ENCODE measurements at places on chromosomes 1 and 21.

- DNase-seq: no peak
These were observed 104.6 kb downstream of the TLR5 start for GRCh38 chr1:223038288-223039006.

- DNase-seq: no peak
These were observed 1.2 kb downstream of the GAS5 start for GRCh38 chr1:173866413-173867115.

DNA sequence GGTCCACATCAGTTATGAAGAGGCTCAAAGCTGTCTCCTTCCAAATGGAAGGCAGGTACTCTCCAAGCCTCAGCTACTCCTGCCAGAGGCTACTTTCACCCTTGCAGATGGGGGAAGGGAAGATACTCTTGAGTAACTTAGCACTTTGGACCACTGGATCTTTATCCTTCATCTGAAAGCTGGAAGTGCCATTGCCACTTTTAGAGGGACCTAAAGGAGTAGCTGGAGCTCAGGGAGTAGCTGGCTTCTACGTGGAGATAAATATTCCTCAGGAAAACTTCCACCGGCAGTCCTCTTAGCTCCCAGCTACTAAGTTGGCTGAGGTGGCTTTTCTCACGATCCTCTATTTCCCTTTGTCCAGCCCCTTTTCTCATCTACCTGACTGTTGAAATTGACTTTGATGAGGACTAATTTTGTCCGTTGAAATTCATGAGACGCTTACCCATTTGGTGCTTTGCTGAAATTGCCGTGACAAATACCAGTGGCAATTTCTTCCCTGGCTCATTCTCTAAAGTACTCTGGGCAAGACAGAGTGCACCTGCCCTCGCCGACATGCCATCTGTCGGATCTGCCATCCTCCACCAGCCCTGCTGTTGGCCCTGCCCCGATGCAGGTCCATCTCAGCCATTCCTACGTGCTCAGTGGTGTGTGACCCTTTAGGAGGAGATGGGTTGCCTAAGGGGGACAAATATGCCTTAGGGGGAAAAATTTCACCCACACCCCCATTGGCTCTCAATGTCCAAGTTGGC lies 13.6 kb downstream of the IGSF21 start:
- DNase-seq: no peak

DNA sequence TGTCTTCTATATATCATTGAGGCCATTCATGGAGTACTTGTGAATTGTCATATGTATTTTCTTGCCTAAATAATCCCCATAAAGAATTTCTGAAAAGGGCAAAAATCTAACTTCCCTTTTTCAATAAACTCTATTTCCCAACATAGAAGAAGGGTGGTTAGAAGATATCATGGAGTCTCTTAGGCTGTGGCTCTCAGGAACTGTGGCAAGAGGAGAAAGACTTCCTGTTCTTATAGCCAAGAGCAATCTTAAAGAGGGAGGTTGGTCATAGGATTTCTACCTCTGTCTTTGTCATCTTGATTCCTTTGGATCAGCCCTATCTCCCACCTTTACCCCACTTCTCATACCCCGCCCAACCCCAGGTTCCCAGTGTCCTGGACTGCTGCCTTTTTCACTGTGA lies 175.8 kb downstream of the TYW3 start:
- no peak for DNase-seq

DNA sequence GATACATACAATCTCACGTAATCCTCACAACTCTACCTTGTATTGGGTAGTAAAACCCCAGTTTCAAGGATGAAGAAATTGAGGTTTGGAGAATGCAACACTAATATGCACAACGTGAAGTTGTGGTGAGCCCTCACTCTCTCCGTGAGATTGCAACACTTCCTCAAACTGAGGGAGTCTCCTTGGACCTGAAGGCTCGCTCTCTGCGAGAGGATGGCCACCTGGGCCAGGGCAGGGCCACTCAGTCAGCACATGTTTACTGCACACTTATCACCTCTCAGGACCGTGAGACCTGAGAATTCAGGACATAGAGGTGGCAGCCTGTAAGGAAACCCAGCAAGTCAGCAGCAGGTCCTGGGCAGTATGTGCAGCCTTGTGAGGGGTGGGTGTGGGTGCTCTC lies 8.7 kb downstream of the SH3BP5L start:
- DNase-seq: no peak

- no peak for DNase-seq
These were observed 95.0 kb downstream of the GLIS1 start for GRCh38 chr1:53643881-53644390.
